Small intestine (tissue), 16 donors: ENCODE measurements at places on chromosomes 1 and 21.

DNA sequence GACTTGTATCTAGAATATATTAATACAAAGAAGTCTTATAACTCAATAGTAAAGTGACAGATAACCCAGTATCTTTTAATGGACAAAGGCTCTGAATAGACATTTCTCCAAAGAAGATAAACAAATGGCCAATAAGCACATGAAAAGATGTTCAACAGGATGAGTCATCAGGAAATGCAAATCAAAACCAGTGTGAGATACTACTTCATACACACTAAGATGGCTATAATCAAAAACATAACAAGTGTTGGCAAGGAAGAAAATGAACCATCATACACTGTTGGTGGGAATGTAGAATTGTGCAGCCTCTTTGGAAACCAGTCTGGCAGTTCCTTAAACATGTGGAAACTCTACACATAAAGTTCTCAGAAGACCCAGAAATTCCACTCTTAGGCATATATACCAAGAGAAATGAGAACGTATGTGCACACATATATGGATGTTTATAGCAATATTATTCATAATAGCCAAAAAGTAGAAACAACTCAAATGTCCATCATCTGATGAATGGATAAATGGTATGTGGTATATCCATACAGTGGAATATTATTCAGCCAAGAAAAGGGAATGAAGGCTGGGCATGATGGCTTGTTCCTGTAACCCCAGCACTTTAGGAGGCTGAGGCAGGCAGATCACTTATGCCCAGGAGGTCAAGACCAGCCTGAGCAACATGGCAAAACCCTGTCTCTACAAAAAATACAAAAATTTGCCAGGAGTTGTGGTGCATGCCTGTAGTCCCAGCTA lies 9.9 kb upstream of the MPL start:
- DNase-seq, result no peak

DNA sequence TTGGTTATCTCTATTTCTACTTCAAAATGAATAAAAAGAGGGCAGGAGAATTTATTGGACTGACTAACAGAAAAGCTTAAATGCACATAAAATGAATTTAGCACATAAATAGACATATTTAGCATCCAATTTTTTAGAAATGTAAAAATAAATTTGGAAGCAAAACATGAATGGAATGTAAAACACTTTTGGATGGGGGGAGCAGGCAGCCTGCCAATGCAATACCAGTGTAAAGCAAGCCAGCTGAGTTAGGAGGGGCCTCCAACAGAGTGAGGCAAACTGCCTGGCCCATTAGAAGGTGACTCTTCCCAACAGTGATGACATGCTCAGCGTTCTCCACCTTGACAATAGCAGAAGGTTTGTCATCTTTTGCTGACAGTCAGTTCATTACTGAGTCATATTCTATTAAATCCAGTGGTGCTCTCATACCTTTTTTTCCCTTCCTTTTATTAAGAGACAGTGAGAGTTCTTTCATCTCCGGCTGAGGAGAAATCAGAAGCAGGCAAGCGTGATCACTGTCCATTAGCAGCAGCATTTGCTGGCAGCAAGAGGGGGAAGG lies 19.5 kb upstream of the EXO1 start:
- DNase-seq, result no peak

DNA sequence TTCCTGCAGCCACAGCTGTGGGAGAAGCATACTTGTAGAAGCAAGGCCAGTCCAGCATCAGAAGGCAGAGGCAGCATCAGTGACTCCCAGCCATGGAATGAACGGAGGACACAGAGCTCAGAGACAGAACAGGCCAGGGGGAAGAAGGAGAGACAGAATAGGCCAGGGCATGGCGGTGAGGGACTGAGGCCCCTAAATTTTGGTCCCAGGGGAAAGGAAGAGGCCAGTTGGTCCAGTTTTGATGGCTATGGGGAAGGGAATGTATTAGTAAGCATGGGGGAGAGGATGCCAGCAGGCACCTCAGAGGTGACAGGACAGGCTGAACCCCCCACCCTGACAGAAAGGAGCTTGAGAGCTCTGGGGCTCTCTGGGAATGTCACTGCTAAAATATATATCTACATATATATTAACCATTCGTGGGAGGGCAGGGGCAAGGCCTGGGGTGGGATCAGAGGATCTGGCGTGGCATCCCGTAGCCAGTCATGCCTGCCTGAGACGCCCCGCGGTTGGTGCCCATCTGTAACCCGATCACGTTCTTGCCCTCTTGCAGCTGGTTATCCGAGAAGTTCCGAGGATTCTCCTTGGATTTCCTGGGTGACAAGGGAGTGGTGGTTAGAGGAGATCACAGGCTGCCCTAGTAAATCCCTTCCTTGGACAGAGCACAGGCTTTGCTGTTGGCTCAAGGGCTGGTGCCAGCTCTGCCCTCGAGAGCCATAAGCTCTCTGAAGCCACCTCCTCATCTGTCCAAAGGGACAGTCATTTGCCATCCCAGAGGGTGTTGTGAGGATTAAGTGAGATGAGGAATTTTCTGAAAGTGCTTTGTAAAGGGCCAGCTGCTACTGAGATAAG lies 6.7 kb downstream of the TAGLN2 start:
- DNase-seq, result no peak

- DNase-seq, result no peak
Observed at GRCh38 chr1:220666349-220666748, 23.8 kb upstream of the C1orf115 start.

DNA sequence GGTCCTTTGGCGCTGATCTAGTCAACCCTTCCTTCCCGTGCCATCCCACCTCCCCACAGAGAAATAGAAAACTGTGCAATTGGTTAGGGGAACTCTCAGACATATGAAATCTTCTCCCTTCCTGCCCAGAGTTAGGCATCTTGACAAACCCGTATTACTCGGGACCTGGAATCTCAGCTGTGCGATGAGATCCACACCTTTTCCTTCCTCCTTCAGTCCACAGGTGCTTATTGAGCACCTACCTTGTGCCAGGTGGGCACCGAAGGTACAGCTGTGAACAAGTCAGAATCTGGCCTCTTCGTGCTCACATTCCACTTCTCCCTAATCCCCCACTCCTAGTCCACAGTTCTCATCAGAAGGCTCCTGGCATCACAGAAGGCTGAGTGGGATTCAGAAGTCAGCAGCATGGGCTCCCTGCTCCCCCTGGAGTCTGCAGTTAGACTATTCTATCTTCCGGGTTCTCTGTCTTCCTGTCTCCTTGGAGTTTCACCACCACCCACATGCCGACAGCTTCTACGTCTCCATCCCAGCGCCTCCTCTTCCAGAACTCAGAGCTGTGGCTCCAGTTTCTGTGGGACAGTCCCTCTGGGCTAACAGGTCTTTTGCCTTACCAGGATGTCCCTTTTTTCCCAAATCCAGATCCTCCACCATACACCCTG lies 23.0 kb downstream of the KNCN start:
- no peak for DNase-seq

DNA sequence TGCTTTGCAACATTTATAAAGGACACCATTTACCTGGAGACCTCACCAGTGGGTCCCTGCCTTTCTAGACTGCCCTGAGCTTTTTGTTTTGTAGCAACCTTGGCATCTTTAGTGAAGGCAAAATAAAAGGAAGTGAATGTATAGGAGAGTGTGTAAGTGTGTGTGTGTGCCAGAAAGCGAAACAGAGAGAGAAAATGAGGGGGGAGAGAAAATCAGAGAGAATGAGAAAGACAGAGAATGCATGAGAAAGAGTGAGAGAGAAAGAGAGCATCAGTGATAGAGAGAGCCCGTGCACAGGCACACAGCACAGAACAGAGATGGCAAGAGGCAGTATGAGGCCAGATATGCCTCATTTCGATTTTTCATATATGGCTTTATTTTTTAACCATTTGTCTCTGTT lies 57.5 kb downstream of the HSD3B1 start:
- DNase-seq, result no peak

- no peak for DNase-seq
Observed at GRCh38 chr1:179757933-179758332, 14.8 kb downstream of the FAM163A start.

GRCh38 chr1:76013206-76013581 lies 61.4 kb upstream of the ST6GALNAC3 start:
- no peak for DNase-seq

DNA sequence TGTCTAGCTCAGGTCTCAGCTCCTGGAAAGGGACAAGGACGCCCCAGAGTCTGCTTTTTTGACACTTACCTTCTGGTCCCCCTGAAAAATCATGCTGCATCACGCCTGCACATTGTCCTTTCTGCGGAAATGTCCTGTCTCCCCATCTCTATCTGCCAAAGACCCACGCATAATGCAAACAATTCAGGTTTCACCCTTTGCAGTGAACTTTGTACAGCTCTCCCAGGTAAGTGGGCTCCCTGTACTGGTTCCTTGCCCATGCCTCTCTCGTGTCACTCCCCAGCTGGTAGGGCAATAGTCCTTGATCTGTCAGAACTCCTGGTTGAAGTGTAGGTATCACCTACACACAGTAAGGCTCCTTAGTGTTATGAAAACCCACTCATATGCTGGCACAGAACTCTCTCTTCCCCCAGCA lies 102.9 kb upstream of the IRF2BP2 start:
- DNase-seq, result peak; percentile 69

DNA sequence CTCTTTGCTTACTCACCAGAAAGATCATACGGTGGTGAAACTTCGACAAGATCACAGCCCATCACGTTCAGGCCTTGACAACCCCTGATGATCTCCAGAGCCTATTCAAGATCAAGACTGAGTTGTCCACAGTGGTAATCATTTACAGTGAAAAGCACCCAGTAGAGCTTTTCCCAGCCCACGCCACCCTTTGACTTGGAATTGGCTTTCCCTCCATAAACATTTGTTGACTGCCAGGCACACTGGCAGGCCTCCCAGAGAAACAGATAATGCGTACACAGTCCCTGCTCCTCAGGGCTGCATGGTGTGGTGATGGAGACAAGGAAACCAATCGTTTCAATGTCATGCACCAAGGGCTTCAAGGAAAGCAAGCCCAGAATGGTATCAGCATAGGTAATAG lies 10.1 kb downstream of the AGMAT start:
- DNase-seq, result no peak

DNA sequence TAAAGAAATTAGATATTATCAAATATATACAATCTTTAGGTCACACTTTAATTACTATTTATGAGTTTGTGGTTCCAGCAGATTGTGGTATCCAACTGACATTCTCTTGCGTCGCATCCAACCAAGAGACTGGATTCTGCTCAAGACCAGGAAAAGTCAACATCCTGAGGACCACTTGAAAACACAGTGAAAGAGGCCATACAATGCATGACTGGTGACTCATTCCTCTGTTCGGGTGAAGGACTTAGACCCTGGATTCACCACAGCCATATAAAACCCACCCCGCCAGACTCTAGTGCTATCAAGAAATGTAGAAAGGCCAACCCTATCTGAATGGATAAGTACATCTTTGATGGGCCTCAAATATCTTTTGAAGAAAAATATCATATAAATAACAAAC lies 14.5 kb upstream of the CFHR4 start:
- no peak for DNase-seq

DNA sequence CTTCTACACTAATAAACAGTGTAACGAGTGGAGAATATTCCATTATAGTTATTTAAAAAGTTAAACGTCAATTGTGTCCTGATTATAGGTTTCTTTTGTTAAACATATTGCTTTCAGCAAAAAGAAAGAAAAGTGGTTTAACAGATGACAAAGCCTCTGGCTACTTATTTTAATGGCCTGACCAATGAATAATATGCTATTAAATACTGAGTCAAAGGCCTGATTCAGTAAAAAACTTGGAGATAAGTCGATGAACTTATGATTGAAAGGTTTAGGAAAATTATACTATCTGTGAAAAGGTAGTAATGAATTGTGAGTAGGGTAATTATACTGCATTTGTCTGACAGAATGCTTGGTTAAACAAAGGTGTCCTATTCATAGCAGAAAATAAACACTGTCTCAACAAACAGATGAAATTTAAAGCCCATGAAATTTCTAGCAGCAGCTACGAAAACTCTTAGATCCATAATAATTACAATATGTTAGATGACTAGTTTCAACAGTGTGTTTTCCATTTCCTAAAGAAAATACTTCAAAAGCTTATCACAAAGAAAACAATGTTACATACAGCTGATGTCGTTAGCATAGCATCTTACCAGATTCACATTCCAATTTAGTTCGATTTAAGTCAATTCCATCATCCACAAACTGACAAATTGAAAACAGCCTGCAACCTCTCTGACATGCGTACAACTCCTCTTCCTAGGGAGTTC lies 6.2 kb downstream of the TMEM59 start:
- DNase-seq, result no peak

- peak; percentile 66 for DNase-seq
Observed at GRCh38 chr1:228464487-228464983, 22.6 kb upstream of the RNF187 start.

DNA sequence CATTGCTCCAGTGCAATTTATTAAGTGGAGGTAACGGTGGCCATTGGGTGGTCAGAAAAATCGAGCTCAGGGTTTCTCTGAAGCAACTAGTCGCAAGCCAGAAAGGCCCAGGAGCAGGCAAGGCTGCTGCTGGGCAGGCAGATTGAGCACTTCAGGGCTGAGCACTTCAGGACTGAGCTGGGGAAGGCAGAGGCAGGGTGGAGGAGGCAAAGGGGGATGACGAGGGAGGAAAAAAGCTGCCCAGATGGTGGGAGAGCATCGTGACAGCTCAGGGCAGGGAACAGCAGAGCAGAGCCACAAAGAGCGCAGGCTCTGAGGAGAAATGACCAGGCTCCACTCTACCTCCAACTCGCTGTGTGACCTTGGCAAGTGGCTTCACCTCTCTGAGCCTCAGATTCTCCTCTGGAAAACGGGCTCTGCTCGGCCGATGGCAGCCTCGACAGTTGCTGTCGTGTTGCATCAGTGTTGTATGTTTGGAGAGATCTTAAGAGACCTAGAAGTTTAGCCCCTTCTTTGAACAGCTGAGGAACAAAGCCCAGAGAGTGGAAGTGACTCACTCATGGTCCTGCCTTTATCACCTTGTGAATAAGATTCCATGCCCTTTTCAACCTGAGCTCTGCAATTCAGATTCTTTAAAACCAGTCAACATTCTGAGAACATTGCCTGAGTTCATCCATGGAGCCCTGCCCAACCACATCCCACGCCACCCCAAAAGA lies 141.4 kb downstream of the SYF2 start:
- DNase-seq, result no peak

- no peak for DNase-seq
Observed at GRCh38 chr1:7389906-7390603, 381.0 kb upstream of the VAMP3 start.
